ENCODE measurements at places on chromosomes 13 and 19.

- DNase-seq = no peak
These were observed 24.7 kb upstream of the GPR183 start for GRCh38 chr13:99331881-99332293.

GRCh38 chr13:94646904-94647303 lies 45.2 kb downstream of the GPR180 start:
- no peak for DNase-seq

DNA sequence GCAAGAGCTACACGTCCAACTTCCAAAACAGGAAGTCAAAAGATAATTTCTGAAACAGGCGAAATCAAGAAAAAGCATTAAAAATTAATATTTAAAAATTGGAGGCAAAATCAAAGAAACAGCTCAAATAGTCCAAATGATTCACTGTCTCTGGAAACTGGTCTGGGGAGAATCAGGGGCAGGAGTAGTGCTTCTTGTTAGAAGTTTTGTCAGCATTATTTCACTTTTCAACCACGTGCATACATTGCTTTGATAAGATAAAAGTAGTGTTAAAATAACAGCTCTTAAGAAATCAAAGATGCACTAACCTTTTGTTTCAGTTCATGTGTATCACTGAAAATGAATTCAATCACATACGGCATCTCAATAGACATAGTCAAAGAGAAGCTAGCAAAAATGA lies 53.8 kb downstream of the PARP4 start:
- DNase-seq = no peak

DNA sequence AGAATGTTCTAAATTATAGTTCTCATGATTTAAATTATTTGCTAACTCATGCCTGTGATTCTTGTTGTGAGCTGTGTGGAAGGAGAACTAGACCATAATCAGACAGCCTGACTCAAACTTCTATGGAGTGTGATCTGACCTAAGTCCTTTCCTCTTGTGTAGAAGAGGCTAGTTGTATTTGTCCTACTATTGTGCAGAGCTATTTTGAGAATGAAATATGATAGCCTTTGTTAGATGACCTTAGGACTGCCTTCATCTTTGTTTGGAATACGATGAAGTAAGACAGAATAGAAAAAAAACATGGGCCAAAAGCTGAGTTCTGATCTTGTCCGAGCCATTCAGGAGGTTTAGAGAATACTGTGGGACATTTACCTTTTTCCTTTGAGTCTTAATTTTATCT lies 119.4 kb downstream of the STOML3 start:
- no peak for DNase-seq

DNA sequence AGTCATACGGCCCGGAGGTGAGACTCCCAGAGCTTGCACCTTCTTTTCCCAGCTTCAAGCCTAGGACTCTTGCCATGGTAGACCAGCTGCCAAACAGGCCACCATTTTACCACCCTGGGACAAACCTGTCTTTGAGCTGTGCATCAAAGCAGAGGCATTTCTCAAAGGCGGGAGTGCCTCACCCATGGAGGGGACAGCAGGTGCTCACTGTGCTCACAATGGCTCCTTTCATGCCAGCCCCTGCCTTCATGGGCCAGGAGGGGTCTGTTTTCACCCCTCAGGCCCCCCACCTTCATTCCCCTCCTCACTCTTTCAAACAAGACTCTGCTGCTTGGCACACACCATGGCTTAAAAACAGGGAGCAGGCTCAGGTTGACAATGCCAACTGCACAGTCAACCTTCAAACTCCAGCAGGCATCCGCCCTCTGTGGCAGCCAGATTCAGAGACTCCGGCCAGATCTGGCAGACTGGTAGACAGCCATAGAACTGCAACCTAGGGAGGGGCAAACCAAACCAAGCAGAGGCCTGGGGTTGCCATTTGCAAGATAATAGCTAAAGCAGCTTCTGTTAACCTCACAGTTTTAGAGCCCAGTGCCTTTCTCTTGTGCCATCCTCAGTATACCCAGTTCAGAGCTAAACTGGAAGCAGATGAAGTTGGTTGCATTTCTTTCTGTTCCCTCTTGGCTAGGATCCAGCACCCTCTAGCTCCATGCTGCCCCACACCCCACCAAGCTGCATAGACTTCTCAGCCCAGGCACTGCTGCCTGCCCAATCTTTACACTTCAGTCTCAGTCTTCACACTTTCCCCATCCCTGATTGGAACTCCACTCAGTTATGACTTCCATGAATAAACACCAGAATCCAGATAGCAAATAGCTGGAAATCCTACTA lies 93.9 kb upstream of the SPATA13 start:
- DNase-seq = no peak

DNA sequence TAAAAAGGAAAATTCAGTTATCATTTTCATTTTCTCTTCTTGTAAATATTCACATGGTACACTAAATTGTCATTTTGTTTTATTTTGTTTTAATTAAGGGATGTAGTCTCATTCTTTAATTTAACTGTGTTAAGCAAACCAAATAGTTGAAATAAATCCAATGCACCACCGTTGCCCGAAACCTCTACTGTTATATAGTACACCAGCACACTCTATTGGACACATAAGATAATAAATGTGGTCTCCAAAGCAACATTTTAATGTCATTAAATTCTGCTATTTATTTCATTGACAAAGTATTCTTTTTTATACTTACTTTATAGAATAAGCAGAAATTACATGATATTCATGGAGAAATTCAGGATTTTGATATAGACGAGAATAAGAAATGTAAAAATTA lies 156.4 kb upstream of the FREM2 start:
- DNase-seq = no peak

Measured in NCI-H446 treated with DMSO at 0.1 percent for 48 hours (cell line).